Stimulated activated CD8-positive, alpha-beta memory T cell treated with anti-CD3 and anti-CD28 coated beads, Interleukin-2, amount 100 ng/mL, for 48 hours (primary cell): ENCODE measurements at places on chromosomes 13 and 19.

DNA sequence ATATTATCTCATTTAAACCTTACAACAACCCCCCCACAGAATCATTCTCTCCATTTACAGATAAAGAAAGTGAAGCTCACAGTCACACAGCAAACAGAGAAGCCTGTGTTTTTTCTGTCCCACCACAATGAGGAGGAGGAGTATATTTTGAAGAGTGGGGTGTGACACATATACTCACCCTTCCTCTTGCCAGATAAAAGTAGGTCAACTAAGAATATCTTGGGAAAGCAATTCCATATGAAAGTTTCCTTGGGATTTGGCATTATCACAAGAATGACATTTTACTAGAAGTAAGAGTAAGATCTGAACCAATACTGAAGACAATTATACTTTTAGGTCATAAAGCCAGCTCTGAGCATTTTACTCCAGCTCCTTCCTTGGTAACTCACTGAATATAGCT lies 287.5 kb upstream of the HTR2A start:
- DNase-seq: no peak

DNA sequence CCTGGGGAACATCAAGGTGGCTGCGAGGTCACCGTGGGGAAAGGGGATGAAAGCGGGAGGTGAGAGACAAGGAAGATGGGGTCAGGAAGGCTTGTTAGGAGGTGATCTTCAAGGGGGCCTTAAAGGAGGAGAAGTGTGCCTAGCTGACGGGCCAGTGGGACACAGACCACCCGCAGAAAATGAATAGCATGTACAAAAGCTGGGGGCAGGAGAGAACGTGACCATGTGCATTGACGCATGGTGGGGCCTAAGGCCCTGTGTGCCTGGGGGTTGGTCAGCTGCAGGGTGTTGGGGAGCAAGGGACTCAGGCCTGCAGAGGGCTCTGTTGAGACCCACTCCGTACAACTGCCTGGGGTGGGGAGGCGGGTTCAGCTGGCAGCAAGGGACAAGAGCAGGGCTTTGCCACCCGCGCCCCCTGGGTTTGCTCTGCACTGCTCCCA lies 5.9 kb downstream of the RAB8A start:
- no peak for DNase-seq

DNA sequence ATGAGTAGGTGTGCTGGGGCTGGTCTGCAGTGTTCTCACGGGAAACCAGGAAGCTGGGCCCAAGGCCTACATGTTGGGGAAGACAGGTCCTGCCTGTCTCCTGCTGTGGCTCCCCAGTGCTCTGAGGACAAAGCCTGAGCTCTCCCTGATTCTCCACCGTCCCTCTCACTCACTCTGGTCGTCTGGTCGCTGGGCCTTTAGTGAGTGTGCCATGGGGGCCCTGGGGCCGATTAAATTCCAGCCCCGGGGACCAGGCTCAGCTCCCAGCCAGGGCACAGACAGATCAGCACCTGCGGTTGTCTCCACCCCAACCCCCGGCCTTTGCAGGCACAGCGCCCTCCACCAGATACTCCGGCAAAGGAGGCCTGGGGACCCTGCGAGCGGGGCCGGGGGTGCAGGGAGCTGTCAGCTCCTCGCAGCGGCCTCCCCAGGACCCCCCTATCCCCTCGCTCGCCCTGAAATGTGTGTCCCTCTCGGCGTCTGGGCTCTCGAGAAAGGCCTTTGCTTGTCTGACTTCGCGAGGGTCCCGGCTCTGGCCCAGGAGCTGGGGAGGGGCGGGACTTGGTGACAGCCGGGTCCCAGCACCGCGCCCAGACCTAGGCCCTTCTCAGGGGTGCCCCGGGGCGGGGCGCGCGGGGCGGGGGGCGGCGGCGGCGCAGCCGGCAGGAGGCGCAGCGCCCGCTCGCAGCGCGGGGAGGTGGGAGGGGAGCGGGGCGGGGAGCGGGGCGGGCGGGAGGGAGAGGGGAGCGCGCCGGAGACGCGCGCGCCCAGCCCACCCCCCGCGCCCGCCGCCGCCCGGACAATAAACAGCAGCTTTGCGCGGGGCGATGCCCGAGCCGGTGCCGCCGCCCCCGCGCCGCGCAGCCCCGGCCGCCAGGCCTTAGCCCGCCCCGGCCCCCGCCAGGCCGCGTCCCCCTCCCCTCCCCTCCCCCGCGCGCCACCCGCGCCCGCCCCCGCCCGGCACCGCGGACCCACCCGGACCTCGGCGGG lies at the start of gene PALM:
TSS of gene PALM (plus strand) at position 782 of the 990 bp plus-strand sequence. CDS start 212 bp downstream, outside the sequence.
- DNase-seq: no peak

GRCh38 chr13:97257800-97258799 lies 36.0 kb downstream of the MBNL2 start:
- no peak for DNase-seq

DNA sequence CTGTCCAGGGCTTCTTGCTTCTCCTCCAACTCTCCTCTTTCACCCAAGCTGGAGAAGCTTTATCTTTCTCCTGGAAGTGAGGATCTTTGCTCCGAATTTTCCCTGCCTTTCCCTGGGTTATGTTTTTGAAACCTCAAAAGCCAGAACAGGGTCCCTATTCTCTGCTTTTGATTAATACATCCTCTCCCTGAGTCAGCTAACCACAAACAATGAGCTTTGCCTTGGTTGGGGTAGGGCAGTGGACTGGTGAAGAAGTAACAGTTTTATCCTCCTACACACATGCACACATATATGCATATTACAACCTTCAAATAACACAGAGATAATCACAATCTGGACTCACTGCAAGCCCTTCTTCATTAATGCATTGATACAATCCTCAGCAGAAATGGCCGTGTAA lies 44.6 kb downstream of the DLEU7 start:
- DNase-seq: no peak

- no peak for DNase-seq
Observed at GRCh38 chr19:31387717-31388301, 38.6 kb upstream of the TSHZ3 start.

- no peak for DNase-seq
Observed at GRCh38 chr19:33706631-33707030, 84.9 kb downstream of the CHST8 start.
